ENCODE measurements at places on chromosomes 4 and X.

GRCh38 chrX:107576392-107576791, 51.9 kb upstream of the PRPS1 start:
- DNase-seq, result no peak

DNA sequence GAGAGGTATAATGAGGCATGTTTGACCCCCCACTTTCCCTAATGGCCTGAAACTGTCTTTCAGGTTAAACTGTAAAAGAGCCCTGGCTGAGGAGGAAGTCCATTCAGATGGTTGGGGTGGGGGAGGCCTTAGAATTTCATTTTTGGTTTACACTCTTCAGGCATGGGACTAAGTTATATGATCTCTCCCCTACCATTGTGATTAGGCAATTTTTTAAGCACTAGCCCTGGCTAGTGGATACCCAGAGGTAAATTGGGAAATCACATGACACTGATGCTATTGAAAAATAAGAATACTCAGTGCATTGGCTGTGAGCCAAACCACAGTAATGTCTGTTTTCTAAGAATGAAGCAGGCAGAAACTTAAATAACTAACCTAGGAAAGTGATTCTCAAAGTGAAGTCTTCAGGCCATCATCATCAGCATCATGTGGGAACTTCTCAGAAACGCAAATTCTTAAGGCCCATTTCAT, 149.7 kb downstream of the RRAGB start:
- DNase-seq, result peak; percentile 6

GRCh38 chrX:13697455-13697854, 8.5 kb downstream of the RAB9A start:
- peak; percentile 10 for DNase-seq

DNA sequence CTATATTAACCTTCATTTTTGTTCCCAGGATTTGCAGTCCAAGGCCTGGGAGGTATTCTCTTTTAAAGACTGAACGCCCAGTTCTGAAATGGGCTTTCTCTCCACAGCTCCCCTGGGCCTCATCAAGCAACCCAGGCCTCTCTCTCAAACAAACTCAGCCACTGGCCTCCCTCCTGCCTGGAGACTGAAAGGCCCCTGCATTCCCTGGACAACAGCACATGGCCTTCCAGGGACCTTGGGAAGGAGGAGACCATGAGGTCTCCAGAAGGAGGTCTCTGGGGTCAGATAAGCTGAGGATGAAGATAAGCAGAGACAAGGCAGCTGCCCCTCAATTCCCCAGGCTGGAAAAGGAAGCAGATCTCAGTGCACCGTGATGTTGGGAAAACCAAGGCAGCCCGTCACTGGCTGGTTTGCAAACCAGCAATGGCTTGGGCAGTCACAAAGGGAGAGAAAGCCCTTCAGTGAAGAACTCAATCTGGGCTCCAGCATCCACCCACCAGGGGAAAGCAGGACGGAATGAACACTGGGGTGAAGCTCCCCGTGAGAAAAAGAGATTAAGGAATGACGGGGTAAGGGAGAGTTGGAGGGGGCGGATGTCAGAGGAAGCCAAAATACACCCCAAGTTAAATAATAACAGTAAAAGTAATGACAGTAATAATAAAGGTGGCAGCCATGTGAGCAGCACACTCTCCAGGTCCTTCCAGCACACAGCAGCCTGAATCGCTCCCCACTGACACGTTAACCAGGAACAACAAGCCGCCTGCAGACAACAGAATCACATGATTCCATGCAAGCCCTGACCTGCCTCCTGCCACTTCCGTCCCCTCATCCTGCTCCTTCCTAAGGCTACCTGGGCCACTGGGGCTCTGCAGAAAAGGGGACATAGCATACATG, 22.3 kb downstream of the AMOT start:
- no peak for DNase-seq

DNA sequence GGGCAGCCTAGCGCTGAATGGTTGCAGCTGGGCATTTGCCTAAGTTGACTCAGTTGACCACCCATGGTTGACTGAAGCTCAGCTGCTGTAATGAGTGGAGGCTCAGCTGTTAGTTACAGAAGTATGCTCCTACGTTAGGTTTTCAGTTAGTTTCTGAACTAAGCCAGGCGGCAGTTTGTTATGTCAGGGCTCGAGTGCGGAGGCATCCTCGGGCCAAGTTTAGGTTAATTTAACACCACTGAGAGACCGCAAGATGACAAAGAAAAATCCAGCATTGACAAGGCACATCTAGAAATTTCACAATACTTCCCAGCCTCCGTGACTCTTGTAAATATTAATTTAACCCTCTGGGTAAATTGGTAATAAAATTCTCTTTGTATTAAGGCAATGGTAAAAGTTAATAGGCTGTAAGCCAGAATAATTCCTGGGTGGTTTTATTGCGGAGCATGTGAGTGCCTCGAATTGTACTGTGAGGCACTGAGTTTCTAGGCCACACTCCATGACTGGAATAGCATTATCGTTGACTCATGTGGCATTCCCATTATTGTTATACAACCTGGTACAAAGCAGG, 33.1 kb upstream of the CDKN2AIP start:
- DNase-seq, result no peak

GRCh38 chrX:53262189-53262917, 19.0 kb downstream of the IQSEC2 start:
- no peak for DNase-seq

GRCh38 chr4:4868040-4868757, 8.7 kb downstream of the MSX1 start:
- no peak for DNase-seq

GRCh38 chrX:16067886-16068515, 55.4 kb upstream of the GRPR start:
- no peak for DNase-seq

DNA sequence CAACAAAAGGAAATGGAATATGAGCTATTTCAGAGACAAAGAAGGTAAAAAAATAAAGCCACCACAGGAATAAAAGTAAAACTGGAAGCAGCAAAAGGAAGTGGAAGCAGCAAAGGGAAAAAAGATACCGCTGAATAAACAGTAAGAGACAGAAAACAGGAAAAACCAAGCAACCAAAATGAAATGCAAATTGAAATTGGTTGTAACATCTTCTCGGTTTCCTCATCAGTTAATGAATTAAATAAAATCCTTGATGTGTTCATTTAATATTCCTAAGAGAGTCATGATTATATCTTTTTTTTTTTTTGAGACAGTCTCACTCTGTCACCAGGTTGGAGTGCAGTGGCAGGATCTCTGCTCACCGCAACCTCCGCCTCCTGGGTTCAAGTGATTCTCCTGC, 132.8 kb downstream of the DLG3 start:
- DNase-seq, result no peak

DNA sequence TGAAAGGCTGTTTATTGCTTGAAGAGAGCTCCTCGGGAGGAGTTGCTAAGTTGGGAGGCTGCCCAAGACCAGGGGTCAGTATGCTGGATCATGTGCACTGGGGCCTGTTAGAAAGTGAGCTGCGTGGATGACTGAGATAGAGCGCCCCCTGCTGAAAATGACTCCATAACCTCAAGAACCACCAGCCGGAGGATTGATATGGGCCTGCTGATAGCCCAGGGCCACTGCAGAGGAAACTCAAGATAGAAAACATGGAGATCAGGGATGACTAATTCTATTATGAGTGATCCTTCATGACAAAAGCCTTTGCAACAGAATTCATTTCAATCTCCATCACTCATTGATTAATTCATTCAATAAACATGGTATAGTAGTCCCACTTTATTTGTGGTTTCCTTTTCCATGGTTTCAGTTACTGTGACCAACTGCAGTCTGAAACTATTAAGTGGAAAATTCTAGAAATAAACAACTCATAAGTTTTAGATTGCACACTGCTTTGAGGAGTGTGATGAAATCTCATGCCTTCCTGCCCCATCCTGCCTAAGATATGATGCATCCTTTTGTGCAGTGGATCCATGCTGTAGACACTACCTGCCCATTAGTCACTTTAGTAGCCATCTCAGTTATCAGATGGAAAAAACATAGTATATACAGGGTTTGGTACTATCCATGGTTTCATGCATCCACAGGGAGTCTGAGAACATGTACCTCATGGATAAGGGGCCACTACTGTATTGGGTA, 126.7 kb upstream of the MBNL3 start:
- peak; percentile 34 for DNase-seq

GRCh38 chr4:40811956-40812355, 62.2 kb downstream of the NSUN7 start:
- no peak for DNase-seq

DNA sequence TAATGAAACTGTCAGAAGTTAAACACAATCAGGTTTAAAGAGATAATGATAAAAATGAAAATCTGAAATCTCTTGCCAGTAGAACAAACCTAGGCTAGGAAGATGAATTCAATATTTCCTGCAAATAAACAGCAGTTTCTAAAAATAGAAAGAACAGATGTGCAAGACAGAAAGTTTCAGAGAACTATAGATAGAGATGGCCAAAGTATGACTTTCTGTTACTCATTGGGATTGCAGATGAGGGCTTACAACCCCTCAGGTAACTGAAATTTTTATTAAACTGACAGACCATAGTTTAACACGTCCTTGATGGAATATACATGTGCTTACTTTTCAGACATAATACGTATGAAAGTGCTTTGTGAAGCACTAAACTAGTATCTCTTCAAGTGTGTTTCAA, 82.3 kb upstream of the PPARGC1A start:
- DNase-seq, result no peak

GRCh38 chrX:48835524-48836329, at the start of gene PCSK1N:
TSS of gene PCSK1N (minus strand) at chrX:48835610. CDS start at chrX:48835532, 78 bp downstream.
- DNase-seq, result peak; percentile 65

DNA sequence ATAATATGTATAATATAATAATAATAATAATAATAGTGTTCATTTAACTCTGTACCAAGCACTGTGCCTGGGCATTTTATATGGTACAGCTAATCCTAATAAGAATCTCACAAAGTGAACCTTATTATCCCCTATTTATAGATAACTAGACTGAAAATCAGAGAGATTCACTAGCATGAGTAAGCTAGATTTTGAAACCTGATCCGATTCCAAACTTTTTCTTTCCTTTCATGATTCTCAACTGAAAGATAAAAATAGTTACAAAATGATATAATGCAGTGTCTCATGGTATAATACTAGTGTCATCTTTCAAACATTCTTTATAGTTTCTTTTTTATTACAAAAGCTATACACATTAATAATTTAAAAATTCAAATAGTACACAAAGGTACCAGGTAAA, 55.9 kb upstream of the RNF128 start:
- no peak for DNase-seq

- no peak for DNase-seq
Observed at GRCh38 chrX:10608099-10608498, 12.3 kb downstream of the MID1 start.
